Cardiac fibroblast (primary cell): ENCODE measurements at places on chromosomes 2 and 18.

DNA sequence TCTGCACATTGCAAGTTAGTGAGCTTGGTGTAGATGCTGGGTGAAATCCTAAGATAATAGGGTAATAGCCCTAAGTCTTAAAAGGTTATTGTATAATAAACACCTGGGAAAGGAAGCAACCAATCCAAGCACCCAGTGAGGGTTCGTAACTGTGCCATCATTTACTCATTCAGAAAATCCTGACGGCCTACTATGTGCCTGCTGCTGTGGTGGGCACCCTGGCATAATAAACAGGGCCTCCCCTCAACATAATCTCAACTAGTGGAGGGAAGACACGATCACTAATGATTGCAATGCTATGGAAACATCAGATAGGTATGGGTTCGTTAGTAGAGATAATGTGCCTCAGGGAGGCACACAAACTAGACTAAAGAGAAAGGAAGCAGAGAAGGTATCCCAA is 48.9 kb upstream of the CCDC85A start:
- DNase-seq, result no peak

DNA sequence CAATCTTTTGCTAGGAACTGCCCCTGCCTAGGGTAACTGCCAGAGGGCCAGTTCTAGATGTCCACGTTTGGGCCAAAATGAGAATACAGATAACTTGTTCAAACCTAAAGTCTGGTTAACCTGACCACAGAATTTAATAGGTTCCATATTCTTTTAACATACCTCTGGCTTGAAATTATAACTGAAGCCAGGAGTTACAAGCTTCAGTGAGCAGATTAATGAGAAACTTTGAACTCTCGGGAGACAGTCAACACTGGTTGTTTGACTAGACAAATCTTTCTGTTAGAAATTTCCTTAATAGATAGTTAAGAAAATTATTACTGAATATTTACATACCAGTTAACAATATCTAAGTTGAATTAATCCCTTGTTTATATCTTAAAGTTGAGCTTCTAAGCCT is 110.0 kb upstream of the KLF7 start:
- no peak for DNase-seq

GRCh38 chr2:169573974-169574299 is 272 bp upstream of the FASTKD1 start:
- DNase-seq, result no peak

- DNase-seq, result peak; percentile 98
Measured at GRCh38 chr2:19538411-19538963, 180.1 kb upstream of the OSR1 start.

GRCh38 chr18:23998820-23999219 is 15.7 kb upstream of the TTC39C start:
- no peak for DNase-seq

DNA sequence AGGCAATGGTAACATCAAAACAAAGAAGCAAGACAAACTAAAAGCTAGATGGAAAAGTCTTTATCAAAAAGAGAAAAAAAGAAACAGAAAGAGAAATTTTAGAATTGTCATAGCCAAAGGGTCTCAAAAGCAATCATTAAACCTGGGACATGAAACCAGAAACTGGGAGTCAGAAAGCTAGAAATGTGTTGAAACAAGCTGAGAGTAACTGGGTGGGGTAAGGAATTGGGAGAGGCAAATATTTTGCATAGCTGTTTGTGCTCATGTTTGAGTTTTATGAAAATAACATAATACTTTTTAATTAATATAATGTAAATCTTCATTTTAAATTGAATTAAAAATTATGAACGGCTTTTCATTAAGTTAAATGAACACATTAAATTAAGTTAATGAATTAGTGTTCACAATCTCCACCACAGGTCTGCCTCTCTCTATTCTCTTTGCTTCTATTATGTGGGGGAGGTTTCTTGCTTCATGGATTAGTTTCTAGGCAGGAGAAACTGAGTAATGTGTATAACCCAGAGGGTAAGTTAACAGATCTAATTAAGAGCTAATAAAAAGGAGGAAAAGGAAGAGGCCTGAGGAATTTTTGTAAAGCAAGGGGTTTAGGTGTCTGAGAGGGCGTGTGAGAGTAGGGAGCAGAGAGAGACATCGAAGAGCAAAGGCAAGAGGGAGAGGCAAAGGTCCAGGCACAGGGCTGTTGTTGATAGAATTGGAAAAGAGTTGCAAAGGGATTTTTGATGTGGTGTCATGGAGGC is 20.0 kb upstream of the SERPINB2 start:
- no peak for DNase-seq

DNA sequence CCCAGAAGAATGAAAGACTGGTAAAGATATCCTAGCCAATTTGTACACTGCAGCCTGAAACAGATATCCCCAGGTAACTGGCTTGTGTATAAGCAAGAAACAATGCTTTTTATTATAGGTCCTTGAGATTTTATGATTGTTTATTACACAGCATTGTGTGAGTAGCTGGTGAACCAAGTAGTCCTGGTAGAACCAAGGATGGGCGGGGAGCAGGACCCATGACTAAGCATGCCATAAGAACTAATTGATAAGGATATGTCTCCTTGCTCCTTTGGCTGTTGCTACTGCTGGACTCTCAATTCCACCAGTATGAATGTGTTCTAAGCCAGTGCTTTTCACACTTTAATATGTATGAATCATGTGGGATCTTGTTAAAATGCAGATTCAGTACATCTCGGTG is 12.3 kb upstream of the ALMS1 start:
- no peak for DNase-seq

DNA sequence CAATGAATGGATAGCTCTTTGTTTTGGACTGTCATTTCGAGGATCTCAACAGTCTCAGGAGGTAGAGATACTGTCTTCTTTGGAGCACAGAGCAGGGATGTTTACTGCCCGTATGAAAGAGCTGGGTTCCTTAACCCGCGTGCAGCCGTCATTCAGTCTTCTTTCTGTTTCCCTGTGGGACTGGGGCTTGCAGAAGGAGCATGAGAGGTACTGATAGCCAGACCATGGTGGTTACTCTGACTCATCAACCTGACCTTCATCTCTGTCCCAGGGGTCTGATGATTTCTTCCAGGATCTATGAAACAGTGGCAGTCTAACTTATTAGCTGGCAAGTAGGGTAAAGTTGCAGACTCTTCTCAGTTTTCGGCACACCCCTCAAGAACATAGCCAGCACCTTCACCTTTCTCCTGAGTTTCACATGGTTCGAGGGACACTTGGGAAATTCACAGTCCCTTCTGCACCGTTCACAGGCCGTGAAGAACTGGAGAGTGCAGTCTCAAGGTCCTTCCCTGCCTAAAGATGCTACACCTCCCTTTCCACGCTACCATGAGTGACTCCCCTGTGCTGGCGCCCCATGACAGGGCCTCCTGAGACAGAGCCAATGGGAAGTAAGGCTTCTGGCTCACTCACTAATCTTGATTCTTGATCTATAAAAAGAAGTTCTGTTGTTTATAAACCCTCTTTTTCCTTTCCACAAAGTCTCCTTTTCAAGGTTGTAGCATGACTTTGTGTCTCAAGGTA is 226.2 kb downstream of the MC4R start:
- no peak for DNase-seq

- DNase-seq, result peak; percentile 41
Measured at GRCh38 chr2:96537066-96537733, 648 bp downstream of the ARID5A start.
